ENCODE measurements at places on chromosomes 7 and 10.
A peak's percentile ranks its signal among the peaks of the same experiment; 100 is the strongest.

GRCh38 chr10:93180482-93180931 is 106.8 kb downstream of the CYP26A1 start:
- DNase-seq: no peak

- DNase-seq: no peak
These were observed 5.1 kb downstream of the PRLHR start for GRCh38 chr10:118590334-118590733.

GRCh38 chr7:43868681-43869005 is 674 bp downstream of the MRPS24 start:
- DNase-seq: no peak

DNA sequence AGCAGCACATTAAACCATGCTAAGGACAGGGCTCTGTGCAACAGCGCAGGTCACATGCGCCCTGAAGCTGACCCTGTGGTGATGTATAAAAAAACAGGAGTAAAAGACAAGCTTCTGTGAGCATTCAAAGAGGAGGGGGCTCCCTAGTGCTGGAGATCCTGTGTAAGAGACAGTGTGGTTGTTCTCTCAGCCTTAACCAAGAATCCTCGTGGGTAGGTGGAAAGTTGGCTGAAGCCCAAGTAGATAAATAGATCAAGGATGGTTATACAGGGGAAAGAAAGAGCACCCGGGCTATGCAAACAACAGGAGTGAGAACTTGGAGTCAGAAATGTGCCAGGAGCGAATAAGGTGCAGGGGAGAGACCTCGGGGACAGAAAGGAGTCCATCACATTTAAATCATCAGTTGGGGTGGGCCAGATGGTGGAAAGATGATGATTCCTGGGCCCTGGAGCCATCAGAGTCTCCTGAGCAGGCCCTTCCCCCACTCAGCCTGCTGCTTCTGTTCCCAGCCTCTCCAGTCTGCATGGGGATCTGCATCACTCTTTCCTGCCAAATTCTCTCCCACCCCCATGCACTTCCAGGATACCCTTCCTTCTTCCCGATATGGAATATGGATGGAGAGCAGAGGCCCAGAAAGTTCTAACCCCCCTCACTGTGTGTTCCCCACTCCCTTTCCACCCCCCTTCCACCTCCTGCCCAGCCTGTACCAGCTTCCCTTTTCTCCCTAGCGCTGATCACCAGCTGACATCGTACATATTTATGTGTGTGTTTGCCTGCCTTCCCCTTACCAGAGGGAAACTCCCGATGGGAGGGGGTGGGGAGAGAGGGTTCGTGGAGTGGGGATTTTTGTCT is 78.1 kb upstream of the PRR15 start:
- DNase-seq: no peak

DNA sequence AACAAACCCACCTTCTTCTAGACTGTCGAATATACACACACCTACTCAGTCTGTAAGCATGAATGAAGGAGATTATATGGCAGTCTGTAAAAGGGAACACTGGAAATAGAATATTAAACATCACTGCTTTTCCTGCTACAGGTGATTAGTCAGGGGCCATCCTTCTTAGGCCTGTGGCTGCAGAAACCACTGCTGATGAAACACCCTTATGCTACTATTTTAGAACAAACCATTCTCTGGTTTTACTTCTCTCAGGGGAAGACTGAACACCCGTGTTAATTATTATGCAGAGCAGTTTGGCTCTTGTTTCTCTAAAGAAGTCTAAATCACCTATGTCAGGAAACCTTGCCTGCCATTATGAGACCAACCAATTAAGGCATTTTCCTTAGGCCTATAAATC is 351.1 kb upstream of the KLF6 start:
- DNase-seq: peak; percentile 53

DNA sequence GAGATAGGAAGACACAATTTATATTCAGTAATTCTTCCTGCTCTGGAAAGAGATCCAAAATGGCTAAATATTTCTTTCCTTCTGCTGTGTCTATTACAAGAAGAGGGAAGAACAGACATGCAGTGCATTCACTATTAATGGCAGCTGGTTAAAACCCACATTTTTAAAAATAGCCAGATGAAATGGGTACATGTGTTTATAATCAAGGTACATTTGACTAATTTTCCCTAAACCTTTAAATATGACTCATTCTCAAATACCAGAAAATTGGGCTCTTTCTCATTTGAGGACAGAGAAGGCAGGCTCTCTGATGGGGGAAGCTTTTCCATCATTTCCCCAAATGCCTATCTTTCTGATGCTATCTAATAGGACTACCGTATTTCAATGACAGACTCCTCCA is 215.7 kb upstream of the HABP2 start:
- DNase-seq: no peak

DNA sequence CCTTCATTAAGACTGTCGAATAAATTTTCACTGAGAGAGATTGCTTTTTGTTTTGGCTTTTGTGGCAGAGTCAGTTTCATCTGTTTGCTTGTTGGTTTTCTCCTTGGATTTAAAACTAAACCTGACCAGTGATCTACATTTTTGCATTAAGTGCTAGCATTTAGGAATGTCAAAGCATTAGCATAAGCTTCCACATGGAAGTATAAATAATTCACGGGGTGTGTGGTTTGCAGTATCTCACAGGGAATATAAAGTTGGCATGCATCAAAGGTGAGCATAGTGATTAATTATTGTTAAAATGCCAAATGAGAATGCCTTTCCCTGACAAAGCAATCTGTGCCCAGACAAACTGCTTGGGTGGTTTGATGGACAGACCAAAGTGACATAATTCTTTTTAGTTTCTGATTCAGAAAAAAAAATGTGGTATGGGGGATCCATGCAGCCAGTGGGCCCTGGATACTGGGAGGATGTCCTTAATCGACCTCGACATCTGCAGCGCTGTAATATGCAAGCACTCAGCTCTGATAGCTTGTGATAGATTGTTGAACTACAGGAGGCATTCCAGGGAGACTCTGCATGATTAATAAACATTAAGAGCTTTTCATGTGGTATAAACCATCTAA is 339.3 kb upstream of the POM121L12 start:
- no peak for DNase-seq

DNA sequence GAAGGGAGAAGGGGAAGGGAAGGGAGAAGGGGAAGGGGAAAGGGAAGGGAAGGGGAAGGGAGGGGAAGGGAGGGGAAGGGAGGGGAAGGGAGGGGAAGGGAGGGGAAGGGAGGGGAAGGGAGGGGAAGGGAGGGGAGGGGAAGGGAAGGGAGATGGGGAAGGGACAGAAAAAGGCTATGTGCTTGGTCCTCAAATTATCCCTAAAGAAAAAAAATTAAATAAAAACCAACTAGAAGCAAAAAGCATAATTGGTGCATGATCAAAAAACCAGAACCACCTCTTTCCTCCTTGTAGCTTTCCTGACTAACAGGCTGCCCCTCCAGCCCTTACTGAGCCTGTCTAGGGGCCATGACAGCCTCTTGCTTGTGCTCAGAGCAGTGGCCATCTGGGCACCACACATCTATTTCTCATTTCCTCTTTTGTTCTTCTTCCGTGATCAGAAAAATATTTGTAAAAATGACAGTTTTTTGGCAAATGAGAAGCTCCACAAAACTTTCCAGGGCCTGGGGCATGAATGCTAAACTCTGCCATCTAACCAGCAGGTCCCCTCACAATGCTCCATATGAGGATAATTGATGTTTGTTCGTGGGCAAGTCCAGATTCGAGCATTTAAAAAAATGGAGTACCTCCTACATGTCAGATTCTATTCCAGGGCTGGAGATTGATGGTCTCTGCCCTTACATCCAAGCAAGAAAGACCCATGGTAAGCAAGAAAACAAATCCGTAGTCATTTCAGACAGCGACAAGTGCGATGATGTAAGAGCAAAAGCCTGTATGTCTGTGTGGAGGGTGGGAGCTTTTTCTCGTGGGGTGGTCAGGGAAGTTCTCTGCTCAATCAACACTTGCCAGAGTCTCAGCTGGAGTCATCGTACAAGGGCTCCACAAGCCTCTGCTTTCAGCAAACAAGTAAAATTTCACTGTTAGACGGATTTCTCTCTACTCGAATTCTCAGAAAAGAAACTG is 320.9 kb downstream of the WDR11 start:
- DNase-seq: no peak

- no peak for DNase-seq
These were observed 32.3 kb downstream of the NOD1 start for GRCh38 chr7:30446266-30446665.

- no peak for DNase-seq
These were observed 166.8 kb upstream of the MAGI2 start for GRCh38 chr7:79620291-79620690.

- DNase-seq: peak; percentile 24
These were observed 55.4 kb downstream of the ZRANB1 start for GRCh38 chr10:124997306-124997705.

DNA sequence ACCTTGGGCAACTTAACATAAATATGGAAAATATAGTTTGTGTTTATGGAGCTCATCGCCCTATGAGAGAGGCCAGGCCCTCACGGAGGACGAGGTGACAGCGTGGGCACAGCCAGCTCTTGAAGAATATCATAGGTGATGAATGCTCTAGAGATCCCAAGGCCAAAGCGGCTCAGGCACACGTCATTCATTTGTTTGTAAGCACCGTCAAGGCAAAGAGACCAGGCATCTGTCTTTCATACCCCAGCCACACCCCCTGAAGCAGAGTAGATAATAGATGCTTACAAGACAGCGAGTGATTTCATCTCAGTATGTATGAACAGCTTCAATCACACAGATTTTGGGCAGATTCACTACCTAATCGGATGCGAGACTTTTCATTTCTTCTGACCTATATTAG is 242.1 kb upstream of the C7orf33 start:
- no peak for DNase-seq

GRCh38 chr7:128940494-128941322 is 3.0 kb downstream of the IRF5 start:
- peak; percentile 90 for DNase-seq

GRCh38 chr7:134562136-134562535 is 13.2 kb downstream of the AKR1B15 start:
- DNase-seq: no peak

GRCh38 chr10:25125201-25125611 is 49.6 kb upstream of the GPR158 start:
- DNase-seq: no peak

DNA sequence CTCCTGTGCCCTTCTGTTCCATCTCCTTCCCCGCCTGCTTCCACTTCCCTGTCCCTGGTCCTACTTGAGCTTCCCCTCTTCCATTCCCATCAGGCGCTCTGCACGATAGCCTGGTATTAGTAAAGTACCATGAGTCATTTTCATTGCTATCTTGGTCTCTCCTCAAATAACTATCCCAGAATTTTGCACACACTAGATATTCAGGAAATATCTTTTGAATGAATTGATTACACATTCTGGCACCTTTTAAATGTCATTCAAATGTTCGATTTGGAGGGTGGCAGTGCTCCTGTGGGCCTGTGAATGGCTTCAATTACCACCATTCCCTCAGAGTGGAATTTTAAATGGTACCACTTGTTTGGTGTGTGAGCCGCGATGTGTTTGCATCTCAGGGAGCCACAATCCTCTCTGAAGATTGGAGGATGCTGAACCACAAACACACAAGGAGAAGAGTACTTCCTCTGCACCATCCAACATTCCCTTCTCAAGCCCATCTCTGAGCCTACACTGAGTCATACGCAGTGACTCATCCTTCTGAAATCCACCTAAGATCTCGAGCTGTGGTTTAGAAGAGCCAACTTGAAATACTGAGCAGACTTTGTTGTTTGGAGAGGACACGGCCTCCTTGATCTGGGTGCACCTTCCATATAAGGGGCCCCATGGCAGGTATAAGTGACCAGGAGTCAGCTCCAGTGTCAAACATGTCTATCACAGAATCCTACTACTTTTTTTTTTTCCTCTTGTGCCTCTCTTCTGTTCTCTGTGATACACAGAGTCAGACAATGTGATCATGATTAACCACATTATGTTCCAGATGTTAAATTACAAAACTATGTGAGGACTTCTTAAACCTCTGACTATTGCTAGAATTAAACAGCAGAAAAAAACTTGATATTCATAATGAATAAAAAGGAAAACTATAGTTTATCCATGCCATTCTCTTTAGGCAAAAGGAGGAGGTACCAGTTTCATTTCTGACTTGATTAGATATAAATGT is 81.9 kb downstream of the BMPER start:
- no peak for DNase-seq

GRCh38 chr10:101297901-101298486 is 56.0 kb upstream of the BTRC start:
- DNase-seq: peak; percentile 76

DNA sequence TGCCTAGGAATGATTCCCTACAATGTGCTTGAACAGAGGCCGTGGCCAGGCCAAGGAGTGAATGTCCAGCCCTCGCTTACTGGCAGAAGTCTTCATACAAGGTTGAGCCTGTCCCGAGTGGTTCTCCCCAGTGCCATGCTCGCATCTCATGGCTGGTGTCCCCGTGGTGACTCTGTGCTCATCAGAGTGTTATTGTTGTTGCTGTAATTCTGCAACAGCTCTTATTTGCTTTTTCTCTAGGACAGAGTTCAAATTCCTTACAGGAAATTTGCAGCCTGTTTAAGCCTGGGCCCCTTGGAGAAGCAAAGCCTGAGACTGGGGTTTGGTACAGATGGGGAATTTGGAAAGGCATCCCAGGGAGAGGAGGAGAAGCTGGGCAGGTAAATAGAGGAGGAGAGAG is 157.7 kb upstream of the PRR15 start:
- no peak for DNase-seq

- no peak for DNase-seq
These were observed 16.9 kb upstream of the SLF2 start for GRCh38 chr10:100895896-100896295.

DNA sequence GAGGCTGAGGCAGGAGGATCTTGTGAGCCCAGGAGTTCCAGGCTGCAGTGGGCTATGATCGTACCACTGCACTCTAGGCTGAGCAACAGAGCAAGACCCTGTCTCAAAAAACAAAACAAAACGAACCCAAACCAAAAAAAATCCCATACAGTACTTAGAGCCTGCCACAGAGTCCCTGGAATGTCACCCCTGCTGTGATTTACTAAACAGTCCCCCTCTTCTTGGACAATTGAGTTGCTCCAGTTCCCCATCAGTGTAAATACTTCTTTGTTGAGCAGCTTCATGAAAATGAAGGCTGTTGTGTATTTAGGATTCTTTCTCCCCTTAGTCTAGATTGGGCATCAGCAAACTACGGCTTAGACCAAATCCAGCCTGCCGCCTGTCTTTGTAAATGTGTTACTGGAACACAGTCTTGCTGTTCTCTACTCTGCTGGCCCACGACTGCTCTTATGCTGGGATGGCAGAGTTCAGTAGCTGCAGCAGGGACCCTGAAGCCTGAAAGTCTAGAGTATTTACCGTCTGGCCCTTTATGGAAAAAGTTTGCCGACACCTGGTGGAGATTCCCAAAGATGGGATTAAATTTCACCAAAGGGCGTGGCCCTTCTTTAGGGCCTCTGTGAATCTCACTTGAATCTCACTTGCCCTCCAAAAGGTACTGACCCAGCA is 57.8 kb downstream of the PALD1 start:
- DNase-seq: no peak

GRCh38 chr7:148622887-148623585 is 32.5 kb downstream of the C7orf33 start:
- DNase-seq: no peak

GRCh38 chr10:70733051-70733450 is 52.1 kb downstream of the TBATA start:
- no peak for DNase-seq

GRCh38 chr10:114755537-114755936 is 66.0 kb upstream of the FHIP2A start:
- DNase-seq: no peak

Measured in GM13976 (cell line).